NK-92 treated with Interleukin-12 subunit alpha and Interleukin-12 subunit beta, amount 100 ng/mL, for 24 hours (cell line): ENCODE measurements at places on chromosomes 5 and 9.
A peak's percentile ranks its signal among the peaks of the same experiment; 100 is the strongest.

GRCh38 chr5:74424162-74424868 lies 216.2 kb downstream of the ENC1 start:
- no peak for DNase-seq

DNA sequence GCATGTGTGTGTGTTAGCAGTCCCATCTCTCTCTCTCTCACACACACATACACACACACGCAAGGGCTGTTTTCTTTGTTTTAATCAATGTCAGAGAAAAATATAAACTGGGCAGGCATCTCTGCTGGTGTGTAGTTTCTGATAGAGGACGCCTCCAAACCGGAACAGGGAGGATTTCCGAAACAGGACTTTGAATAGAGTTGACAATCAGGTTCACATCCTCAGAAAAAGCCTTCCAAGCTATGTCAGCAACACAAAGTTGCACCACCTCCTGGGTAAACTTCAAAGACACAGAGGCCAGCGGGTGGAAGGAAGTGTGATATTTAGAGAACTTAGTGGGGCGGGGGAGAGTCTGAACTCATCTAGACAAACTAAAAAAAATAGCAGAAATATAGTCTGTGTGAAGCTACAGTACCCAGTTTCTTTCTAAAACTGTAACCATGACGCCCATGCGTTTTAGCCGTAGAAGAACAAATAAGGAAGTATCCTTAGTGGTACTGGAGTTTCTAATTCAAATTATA lies 1.2 kb downstream of the ST8SIA4 start:
- DNase-seq: peak; percentile 32

DNA sequence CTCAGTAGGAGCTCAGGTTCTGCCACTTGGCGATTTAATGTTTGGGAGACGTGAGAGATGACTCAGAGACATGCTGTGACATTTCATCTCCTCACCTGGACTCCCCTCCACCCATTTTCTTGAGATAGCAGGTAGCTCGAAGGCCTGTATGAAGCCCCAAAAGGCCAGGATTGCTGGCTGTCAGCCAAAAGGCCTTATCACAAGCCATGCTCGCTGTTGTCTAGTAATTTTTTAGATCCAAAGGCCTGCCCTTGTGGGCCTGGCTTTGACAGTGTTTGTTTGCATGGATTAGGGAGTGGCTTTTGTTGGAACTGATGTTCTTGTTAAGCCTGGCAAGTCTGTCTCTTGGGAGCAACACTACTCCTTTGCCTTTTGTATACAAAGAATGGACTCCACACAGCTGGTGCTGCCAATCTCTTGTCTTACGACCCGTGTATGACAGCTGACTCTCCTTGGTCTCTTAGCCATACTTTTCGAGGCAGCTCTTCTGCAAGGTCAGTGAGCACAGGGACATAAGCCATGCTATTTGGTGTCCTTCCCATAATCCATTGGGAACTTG lies 22.7 kb downstream of the CAVIN4 start:
- DNase-seq: no peak

DNA sequence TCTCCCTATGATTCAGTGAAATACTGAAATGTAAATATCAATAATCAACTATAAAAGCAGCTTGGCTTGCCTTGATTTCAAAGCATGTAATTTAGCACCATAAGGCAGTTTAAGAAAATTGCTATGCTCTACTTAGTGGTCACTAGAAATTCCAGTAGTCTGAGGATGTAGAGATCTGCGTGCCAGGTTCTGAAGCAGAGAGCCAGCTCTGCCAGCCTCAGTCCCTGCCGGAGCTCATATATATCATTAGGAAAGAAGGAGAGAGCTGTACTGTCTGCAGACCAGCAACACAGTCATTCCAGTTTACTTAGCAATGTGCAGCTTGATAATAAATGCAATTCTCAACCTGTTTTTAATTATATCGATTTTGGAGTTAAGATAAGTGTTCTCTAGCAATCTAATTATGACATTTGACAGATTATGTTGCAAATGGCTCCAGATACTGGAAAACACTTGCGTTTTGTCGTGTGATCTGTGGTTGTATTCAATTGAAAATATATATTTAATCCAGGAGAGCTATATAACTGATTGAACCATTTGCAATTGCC lies 540.5 kb downstream of the CTNND2 start:
- DNase-seq: no peak

- no peak for DNase-seq
Observed at GRCh38 chr9:121820286-121821005, 169.0 kb downstream of the DAB2IP start.

DNA sequence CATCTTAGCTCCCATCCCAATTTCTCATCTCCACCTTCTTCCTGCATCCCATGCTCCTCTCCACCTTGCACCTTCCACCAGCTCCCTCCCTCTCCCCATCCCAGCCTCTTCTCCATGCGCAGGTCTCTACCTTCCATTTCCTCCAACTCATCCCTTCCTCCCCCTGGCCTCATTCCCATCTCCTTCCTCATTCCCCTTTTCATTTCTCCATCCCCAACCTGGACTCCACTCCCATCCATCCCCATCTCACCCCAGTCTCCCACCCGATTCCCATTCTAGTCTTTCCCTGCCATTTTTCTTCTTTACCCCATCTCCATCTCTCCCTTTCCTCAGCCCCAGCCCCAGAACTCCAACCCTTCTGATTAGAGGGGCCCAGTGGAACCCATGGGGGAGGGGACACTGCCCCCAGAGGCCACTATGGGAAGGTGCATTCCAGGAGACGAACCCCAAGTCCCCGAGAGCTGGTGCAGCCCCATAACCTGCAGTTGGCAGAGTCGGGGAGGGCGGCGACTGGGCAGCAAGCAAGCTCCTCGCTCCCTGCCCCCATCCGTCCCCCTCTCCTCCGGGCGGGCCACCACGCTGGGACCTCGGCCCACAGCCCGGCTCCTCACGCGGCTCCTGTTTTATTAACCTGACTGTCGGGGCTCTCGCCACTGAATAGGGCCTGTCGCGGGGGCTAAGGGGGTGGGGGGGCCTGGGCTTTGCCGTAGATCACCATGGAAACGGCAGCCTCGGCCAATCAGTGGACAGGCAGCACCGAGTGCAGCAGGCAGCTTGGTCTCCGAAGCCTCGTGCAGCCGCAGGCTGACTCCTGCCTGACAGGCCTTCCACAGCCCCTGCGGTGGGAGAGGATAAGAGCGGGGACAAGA lies 66.7 kb downstream of the PCDH1 start:
- no peak for DNase-seq

- DNase-seq: no peak
Observed at GRCh38 chr9:83405759-83406158, 132.4 kb downstream of the FRMD3 start.

DNA sequence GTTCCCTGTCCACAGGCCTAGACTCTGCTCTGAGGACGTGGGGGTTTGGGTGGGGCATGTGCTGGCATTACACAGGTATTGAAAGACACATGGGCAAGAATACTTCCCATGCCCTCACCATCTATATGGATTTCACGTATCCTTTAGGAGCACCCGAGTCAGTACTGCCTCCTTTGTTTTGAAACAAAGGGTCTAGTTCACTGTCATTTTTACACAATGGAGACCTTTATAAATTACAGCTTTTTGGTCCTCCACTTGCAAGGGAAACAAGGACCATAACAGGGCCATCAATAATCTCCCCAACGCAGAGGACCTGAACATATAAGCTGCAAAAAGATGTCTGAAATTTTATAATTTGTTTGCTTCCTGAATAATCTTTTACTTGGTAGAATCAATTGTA lies 24.9 kb upstream of the CRHBP start:
- DNase-seq: no peak

GRCh38 chr9:37719526-37719925 lies 34.1 kb upstream of the TRMT10B start:
- DNase-seq: no peak

GRCh38 chr9:75001719-75002421 lies 26.2 kb downstream of the CARNMT1 start:
- no peak for DNase-seq

DNA sequence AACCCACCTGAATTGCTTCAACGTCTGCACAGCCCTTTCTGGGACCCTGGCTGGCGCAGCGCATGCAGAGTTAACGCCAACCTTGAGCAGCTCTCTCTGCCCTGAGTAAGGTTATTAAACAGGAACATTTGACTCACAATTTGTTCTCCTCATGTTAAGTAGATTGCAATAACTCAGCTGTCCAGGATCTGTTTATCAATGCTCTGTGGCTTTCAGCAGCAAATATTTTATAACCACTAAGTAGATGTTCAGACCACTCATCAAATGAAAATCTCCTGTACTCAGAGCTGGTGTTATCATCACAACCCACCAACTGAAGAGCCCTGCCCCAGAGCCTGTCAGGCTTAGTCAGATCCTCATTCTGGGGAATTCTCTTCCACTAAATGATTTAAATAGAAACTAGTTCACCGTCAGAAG lies 403.0 kb downstream of the ZNF608 start:
- no peak for DNase-seq

- no peak for DNase-seq
Observed at GRCh38 chr5:45680950-45681349, 15.2 kb downstream of the HCN1 start.

DNA sequence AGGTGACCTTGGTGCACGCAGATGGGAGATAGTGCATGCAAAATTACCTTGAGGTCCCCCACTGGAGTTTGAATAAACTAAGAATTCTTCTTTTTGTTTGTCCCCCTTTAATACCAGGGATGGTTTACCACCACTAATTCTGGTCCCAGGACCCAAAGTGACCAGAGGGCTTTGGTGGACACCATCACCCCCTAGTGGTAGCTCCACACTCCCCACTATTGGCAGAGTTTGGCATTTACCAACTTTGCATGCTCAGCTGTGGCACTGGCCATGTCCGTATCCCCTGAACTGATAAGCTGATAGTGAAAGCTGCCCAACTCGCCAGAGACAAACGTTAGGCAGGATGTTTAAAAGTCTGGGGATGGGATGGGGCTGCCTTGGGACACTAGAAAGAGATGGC lies 3.3 kb downstream of the ASTN2 start:
- no peak for DNase-seq

- DNase-seq: no peak
Observed at GRCh38 chr5:96761618-96762017, 46.1 kb downstream of the ERAP1 start.

DNA sequence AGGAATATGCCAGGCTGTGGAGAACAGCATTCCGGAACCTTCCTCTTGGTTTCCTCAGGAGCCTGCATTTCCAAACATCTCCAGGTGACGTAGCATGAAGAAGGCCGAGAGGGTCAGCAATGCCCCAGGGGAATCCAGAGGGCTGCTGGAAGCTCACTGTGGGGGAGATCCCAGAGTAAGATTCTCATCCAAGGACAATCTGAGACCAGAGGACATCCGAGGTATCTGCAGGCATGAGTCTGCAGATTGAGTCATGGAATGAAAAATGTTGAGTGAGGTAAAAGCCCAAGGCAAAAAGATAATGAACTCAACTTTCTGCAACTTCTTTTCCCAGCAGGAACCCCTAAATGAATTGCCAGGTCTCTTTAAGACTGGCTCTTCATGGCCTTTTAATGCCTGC lies 73.5 kb downstream of the KIF4B start:
- DNase-seq: no peak

- no peak for DNase-seq
Observed at GRCh38 chr5:139698490-139699146, 50.5 kb downstream of the CXXC5 start.

DNA sequence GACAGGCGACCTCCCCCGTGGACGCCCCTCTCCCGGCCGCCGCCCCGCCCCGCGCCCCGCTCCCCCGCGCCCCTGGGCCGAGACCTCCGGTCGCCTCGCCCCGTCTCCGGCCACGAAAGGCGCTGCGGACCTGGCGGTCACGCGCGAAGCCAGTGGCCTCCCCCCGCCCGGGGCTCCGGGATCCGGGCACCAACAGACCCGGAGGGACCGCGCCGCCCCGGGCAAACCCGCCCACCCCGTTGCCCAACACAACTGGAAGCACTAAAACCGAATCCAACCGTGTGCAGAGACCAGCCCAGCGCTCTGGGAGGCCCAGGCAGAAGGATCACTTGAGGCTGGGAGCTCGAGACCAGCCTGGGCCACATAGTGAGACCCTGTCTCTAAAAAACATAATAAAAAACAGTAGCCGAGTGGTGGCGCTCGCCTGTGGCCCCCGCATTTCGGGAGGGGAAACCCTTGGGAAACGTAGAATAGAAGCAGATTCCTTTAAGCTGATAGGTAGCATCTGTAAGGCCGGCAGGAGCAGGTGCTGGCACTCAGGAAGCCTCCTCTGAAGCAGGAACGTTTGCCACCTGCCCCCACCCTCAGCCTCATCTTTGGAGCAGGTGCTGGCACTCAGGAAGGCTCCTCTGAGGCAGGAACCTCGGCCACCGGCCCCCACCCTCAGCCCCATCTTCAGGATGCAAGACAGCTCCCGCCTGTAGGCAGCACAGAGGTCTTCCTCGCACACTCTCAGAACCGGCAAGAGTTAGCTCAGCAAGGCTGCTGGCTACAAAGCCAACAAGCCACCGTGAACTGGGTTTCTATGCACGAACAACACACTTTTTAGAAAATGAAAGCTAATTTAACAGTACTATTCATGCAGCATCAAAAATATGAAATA lies 4.6 kb upstream of the SLC9A3 start:
- no peak for DNase-seq

GRCh38 chr9:95110921-95111525 lies 206.5 kb downstream of the FANCC start:
- no peak for DNase-seq

DNA sequence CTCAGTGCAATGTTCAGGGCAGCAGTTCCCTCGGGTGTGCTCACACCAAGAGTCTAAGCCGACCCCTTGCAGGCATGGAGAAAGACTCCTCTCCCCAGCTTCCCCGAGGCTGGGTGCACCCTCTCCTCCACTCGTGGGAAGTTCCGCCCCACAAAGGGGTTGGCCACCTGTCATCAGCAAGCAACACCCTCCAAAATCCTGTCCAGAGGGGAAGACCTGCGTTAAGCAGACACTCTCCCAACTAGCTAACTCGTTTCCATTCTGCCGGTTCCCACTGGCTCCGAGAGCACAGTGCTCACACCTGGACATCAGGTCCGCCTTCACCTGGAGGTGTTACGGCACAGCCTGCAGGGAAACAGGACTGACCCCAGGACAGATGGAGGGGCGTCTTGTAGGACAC lies 117.9 kb upstream of the IRX4 start:
- no peak for DNase-seq

DNA sequence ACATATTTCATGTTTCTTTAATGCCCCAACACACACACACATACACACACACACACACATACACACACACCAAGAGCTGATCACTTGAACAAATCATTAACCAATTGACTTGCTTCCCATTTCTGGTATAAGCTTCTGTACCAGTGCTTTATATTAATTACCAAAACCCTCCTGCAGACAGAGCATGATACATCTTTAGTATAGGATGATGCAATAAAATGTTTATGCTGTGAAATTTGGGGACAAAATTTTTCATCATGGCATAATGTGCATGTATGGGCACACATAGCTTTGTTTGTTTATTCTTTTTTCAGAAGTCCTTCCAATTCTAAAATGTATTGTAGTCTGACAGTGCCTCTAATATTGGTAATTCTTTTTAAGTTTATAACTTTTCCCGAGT lies 34.5 kb downstream of the SLC1A3 start:
- DNase-seq: no peak

DNA sequence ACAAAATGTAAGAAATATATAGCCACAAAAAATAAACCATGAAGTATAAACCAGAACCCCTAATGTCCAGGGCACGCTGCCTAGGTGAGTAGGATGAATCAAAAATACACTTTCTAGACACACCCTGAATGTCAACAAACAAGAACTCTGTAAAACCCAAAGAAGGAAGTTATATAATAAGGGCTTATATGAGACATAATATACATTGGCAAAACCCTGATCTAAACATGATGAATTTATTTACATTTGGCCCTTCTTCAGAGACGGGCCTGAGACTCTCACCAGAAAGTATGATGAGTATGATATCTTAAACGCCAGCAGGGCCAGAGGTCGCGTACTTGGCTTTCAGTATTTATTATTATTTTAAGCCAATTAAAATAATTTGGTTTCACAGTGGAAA lies 125.1 kb upstream of the FST start:
- no peak for DNase-seq
